ENCODE measurements at places on chromosomes 7 and 10.

DNA sequence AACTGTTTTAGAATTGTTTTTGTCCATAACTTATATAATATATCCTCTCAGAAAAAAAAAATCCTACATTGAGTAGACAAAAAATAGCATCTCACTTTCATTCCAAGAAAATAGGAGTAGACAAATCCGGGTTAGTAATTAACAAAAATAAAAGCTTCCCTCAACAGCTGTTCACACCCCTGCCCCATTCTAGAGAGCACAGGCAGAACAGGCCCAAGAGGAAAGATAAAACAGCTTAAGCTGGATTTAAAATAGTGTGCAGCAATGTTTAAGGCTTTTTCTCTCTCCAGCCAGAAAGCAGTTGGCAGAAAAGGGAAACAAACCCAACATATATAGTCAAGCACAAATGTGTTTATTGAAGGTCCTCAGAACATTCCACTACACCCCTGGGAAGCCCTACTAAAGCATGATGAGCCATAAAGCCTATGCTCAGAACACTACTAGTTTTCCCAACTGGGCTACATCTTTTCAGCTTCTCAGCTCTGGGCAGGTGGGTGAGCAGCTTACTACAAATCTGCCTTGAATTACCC is 189.9 kb downstream of the MTERF1 start:
- no peak for DNase-seq

- no peak for DNase-seq
These were observed 83.8 kb downstream of the PDGFA start for GRCh38 chr7:435630-436366.

GRCh38 chr7:14322724-14323123 is 333.3 kb upstream of the ETV1 start:
- DNase-seq = no peak

- no peak for DNase-seq
These were observed 10.8 kb downstream of the ZNF394 start for GRCh38 chr7:99489235-99489634.

- no peak for DNase-seq
These were observed 72.9 kb upstream of the SKAP2 start for GRCh38 chr7:26937306-26937705.

DNA sequence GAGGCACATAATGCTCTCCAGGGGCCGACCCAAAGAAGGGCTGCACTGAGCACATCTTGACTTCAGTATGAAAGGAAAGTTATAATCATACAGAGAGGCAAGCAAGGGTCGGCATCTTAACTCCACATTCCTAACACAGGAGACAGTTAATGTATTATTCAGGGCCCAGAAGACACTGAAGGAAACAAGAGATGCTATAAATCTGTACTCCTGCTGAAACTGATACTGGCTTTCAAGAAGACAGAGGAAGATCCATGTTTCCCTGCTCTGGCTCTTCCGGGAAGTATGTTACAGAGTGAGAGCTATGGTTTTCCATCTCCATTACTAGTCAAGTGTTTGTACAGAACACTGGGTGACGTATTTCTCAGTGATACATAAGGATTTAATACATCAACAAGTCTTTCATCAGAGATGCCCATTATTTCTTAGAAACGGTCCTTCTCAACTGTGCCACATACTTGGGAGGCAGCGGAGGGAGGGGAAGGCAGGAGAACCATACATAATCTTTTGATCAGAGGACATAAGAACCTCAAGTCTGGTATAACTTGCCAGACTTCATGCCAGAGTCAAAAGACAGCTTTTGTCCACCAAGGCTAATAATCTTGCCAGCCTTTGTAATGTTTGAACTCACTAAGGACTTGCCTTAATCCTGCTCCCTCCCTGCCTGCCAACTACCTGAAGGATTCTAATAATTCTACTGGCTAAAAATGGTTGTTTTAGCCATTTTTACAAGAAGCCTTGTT is 58.1 kb downstream of the ENO4 start:
- DNase-seq = no peak

GRCh38 chr10:95756041-95756761 is at the start of gene ENTPD1:
Gene ENTPD1 (plus strand): TSS chr10:95756163. CDS start chr10:95756240, 77 bp downstream.
- DNase-seq = no peak

DNA sequence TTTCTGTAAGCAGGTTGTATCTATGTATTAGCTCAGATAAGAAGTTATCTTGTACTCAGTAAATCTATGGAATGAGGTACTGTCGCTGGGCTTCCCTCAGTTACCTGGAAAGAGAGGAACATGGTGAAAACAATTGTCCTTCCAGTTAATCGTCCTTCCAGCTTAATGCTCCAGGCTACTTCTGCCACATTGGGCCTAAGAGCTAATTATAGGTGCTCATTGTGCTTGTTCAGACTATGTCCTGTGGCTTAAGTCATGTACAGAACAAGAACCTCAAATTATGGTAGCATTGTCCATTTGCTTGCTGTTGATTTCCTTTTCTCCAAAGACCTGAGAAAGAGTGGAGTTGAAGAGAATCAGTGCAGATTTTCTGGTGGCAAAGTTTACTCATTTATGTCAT is 86.1 kb upstream of the MBL2 start:
- no peak for DNase-seq

GRCh38 chr7:149729983-149730801 is 43.2 kb downstream of the ZNF467 start:
- no peak for DNase-seq

DNA sequence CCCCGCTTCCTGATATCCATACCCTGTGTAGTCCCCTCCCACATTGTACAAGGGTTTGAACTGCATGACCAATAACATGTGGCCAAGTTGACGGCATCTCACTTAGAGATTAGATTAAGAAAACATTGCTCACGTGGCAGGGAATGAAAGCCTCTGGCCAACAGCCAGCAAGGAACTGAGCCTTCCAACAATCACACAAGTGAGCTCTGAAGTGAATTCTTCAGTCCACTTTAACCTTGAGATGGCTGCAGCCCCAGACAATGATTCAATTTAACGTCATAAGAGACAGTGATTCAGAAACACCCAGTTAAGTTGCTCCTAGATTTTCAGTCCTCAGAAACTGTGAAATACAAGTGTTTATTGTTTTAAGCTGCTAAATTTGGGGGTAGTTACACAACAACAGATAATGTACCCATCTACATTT is 165.9 kb upstream of the PLXNA4 start:
- DNase-seq = peak; percentile 76

DNA sequence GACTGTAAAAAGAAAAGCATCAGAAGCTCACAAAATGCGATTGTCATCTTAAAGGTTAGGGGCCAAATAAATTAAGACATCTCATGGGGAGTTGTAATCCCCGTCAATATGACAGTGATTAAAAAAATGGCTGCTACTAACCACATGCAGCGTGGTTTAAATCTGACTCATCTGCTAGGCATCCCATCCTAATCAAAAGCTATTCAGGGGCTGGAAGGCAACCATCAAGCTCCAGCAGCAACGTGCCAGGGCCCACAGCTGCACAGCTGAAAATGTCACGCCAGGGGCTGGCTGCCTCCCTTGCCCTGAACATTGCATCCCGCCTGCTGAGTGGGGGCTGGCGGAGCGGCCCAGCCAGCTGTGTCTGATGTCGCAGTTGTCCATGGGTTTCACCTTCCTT is 66.3 kb upstream of the FRMD4A start:
- DNase-seq = peak; percentile 98

DNA sequence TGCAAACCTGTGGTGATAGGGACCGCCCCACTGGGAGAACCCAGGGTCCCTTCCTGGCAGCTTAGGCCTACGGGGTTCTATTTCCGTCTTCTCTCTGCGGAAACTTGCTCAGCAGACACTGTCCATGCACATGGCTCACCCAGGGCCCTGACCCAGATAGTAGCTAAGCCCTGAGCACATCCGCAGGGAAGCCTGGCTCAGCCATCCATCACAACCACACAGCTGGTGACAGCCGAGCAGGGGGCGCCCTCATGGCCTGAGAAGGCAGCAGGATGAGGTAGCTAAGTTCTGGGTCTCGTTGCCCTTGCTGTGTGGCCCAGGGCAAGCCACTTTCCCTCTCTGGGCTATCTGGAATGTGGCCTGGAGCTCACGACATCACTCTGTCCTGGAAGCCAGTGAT is 23.3 kb downstream of the NPTX2 start:
- no peak for DNase-seq

GRCh38 chr7:156105337-156106106 is 293.3 kb upstream of the SHH start:
- no peak for DNase-seq

GRCh38 chr7:16648551-16648950 is 2.6 kb downstream of the BZW2 start:
- DNase-seq = no peak

GRCh38 chr7:41503438-41503837 is 199.5 kb downstream of the INHBA start:
- DNase-seq = no peak

GRCh38 chr7:134632052-134632451 is 14.6 kb upstream of the BPGM start:
- no peak for DNase-seq

DNA sequence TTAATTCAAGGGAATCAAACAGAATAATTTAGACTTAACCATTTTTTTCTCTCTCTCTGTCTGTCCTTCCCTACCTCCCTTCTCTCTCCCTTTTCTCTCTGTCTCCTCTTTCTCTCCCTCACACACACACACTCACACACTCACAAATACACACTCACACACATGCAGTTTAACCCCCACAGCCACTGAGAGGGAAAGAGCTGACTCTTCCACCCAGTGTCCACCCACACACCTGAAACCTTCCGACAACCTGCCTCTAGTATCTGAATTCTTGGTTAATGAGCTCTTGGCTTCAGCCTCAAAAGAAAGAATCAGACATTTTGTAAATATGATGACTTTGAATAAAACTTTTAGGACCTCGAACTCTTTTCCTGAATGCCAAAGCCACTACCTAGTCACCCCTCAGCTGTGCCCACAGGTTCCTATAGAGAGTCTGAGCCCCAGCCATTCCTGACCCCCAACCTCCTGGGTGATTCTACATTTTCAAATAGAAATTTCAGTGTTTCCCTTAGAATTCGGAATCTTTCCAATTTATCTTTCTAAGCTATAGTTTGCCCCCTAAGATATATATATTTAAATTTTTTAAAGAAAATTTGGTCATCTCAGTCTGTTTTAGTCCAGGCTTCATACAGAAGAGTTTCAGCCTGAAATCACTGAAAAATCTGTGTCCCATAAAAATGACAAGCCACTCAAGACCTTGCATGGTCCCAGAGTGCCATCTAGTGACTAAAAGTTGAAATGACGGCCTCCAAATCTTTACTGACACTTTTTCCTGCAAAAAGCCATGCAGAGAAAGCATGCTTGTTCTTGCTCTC is 202.8 kb downstream of the IPMK start:
- peak; percentile 48 for DNase-seq

- DNase-seq = no peak
These were observed 133.5 kb upstream of the CDK13 start for GRCh38 chr7:39816462-39817060.

- DNase-seq = no peak
These were observed 55.2 kb downstream of the GCC1 start for GRCh38 chr7:127530148-127530547.

DNA sequence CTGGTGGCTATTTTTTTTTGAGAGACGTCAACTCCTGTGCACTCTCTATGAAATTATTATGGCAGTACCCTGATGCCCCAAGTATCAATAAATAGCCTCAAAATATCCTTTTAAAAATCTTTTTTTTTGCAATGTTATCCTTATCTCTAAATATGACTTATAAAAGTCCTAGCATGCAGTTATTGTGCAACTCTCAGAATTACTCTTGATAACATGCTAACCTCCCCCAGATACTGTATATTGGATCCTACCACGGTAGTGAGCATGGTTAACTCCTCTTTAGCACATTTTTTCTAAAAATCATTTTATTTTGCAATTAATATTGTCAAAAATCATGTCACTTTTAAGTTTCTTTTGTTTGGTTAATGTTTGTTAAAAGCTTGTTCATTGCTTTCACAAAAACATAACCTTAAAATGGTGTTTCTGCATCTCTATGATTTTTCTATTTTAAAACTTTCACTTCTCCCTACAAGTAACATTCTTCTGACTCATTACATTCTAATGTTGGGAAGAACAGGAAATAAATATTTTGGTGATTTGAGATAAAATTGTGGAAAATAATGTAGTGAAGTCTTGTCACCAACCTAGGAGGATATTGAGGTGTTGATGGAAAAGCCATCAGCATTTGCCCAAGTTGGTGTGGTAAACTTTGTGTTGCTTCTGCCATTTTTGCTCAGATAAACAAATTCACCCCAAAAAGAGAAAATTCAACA is 42.1 kb upstream of the ADRA2A start:
- DNase-seq = no peak

Data from astrocyte of the cerebellum (primary cell).